ENCODE measurements at places on chromosomes 12 and 14. TPM values are rescaled to one million over a fixed set of nuclear protein-coding genes. Genes with fewer than 3 reads are reported as not detected.

The PIGH gene
- total RNA-seq: 21.8 TPM

DNA sequence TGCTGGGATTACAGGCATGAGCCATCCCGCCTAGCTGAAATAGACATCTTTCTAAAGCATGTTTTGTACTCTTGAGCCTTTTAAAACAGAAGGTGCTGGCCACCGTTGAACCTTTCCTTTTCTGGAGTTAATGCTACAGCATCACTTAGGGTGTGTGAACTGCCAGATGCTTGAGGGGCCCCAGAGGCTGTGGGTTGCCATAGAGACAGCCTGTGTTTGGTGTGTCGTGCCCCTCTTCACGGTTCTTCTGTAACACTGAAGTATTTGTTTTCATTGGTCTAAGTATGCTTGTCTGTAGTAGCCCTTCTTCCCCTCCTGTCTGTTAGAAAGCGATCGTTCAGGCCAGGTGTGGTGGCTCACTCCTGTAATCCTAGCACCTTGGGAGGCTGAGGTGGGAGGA, 30.8 kb downstream of the PLEKHG3 start:
- no peak for DNase-seq

The HNF1A gene
- total RNA-seq: not detected

DNA sequence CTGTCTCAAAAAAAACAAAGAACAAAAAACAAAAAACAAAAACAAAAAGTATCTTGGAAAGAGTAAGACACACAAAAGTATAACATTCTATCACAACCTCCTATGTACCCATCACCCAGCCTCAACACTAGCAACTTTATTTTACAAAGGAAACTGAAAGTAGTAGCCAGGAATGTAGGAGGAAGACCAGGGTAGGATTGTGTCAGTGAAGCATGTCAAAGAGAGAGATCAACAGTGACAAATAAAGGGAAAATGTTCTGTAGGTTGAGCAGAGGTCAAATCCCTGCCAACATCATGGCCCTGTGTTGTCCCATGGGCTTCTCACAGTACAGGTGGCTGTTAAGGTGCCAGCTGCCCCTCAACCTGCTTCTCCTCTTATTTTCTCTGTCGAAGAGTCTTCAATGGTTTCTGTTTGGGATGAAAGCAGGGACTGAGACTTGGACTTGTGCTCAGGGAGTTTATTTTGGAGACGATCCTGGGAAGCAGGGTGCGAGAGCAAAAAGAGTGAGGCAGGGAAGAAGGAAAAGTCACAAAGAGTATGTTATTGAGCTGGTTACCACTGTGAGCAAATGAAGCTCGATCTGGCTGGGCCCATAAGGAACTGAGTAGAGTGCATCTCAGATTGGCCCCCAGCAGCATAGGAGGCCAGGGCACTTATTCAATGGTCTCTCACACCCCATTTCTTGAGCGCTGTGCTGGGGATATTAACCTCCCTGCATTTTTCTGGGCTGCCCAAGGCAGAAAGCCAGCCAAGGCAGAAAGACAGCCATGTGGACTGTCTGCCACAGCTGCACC, 29.4 kb upstream of the CTDSP2 start:
- no peak for DNase-seq

- DNase-seq: peak; percentile 56
These were observed 991 bp downstream of the FBXL14 start for GRCh38 chr12:1593174-1594005.

DNA sequence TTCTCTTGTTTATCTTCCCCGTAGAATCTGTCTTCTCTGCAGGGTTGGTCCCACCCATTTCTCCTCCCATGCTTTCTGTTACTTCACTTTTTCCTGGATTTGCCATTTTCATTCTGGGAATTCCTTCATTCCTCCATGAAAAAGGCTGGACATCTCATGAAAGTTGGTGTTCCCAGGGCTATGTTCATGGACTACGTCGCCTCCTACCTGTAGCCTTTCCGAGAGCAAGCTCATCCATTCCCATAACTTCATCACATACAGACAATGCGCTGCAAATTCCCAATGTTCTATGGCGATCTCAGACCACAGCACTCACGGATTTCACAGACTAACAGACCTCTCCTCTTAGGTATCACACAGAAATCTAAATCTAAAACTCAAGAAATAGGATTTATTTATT, 217.1 kb downstream of the EXOC5 start:
- DNase-seq: no peak

- DNase-seq: no peak
These were observed 126.7 kb downstream of the BCL11B start for GRCh38 chr14:99145307-99145706.

GRCh38 chr12:123140676-123141614, 9.9 kb downstream of the PITPNM2 start:
- no peak for DNase-seq

The TAS2R20 gene
- 2.5 TPM for total RNA-seq
